Left renal pelvis (tissue), 4 donors: ENCODE measurements at places on chromosomes 7 and 10.

DNA sequence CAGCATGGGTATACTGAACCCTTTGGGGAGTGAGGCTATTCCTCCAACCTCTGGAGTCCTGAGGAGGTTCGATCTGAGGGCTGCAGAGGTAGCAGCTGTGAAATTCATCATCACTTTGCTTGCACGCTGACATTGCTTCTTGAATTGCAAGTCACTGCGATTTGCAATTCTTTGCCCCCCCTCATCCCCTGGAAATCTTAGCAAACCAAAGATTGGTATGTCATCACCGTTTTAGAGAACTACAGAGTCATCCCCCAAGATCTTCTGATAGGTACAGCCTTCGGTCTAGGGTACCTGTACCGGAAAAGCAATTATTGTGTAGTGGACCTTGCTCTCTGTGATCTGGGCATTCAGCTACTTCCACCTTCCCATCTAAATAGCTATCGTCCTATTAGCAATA is 192.6 kb downstream of the KLF6 start:
- DNase-seq, result no peak

- DNase-seq, result no peak
These were observed 144.5 kb downstream of the RNF216 start for GRCh38 chr7:5636914-5637313.

- DNase-seq, result no peak
These were observed 2.2 kb upstream of the CUX1 start for GRCh38 chr7:101814991-101815825.

DNA sequence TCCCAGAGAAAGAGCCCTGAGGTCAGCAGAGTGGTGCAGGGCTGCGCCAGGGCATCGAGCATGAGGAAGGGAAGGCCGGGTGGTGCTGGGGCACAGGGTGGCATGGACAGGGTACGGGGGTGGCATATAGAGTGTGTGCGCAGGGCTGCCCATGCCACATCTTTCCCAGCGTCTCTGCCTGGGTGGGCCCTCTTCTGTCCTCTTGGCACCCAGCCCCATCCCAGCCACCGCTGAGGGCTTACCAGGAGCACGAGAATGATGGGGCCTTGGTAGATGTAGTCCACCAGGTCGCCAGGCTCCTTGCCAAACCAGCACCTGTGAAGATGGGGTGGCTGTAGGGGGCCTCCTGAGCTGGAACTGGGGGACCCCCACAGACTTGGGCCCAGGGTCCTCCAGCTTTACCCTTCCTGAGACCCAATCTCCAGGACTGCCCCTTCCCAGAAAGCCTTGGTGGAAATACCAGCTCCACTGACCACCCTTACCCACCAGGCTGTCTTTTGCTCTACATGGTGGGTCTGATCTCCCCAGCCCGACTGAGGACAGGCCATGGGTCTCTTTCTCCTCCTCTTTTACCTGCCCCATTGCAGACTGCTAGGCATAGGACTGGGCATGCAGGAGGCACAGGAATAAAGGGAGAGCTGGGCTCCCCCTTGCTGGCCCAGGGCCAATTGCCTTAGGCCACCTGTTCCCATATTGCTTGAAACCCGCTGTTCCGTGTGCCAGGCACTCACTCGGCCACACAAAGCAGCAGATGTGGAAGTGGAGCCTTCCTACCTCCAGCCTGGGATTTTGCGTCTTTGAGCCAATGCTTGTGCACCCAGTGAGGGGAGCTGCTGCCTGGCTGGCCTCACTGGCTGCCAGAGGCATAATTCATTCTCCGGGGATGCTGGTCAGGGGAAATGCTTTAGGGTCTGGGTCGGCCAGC is 21.7 kb downstream of the CRHR2 start:
- no peak for DNase-seq

DNA sequence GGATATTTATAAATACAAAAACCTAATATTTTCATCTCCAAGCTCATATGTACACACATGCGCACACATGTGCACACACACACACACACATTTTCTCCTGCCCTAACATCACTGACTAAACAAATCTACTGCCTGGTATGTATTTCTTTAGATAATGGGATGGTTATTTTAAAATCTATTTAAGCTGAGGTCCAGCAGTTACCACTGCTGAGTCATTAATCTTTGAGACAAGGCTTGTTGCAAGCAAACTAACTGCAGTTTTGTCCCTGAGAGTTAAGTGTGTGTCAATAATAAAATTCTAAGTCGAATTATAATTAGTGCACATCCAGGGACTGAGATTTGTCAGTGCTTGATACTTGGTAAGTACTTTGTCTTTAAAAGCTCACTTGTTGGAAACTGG is 135.1 kb downstream of the VPS50 start:
- DNase-seq, result no peak

DNA sequence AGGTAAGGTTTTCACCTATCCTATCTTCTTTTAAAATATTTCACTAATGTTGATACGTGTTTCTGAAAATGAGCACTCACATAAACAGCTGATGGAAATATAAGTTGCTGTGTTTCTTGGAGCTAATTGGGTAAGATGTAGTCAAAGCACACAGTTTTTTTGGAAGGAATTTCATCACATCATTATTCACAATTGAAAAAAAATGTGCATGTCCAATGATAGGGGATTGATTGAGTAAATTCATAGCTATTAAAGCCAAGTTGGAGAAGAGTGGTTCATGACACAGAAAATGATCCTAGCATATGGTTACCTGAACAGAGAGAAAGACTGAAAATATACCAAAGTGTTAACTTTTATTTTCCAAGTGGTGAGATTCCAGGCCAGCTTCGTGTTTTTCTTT is 29.6 kb downstream of the GLI3 start:
- DNase-seq, result no peak

DNA sequence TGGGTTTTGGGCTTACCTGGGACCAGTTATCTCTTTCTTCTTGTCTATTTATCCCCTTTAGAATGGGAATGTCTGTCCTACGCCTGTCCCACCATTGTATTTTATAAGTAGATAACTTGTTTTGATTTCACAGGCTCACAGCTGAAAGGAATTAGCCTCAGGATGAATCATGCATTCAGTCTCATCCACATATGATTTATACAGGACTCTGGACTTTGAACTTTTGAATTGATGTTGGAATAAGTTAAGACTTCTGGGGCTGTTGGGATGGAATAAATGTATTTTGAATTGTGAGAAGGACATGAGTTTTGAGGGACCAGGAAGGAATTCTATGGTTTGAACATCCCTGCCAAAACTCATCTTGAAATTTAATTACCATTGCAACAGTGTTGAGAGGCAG is 112.6 kb downstream of the AMPH start:
- DNase-seq, result no peak

DNA sequence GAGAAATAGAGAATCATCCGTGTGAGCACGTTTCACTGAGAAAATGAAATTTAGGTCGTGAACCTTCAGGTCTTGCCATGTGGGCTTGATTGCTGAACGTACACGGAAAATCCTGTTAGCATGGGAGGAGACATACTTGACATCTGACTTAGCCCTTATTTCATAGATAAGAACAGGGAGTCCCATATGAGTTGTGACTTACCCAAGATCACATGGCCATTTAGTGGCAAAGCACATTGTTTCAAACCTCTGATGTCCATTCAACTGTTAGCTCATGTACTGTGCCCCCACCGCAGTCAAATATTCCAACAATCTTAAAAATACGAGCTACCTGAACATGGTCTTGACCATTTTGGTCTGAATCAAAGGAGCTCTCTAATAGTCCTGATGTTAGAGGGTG is 411.2 kb upstream of the FZD8 start:
- no peak for DNase-seq

DNA sequence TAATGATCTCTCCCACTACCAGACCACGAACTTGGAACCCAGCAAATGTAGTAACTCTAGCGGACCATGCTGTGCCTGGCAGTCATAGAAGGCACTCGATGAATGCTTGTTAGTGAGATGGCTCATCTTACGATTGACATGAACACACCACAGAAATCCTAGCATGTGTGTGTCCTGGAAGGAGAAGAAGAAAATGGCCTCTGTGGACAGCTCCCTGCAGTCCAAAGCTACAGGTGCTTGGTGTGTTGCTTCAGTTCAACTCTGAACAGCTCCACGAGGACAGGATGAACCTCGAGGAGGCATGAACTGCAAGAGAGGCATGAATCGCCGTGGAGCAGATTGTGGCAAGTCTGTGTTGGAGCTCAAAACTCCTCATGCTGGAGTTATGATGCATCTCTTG is 93.5 kb downstream of the KLF6 start:
- no peak for DNase-seq

GRCh38 chr7:70053421-70053820 is 455.1 kb downstream of the AUTS2 start:
- no peak for DNase-seq

DNA sequence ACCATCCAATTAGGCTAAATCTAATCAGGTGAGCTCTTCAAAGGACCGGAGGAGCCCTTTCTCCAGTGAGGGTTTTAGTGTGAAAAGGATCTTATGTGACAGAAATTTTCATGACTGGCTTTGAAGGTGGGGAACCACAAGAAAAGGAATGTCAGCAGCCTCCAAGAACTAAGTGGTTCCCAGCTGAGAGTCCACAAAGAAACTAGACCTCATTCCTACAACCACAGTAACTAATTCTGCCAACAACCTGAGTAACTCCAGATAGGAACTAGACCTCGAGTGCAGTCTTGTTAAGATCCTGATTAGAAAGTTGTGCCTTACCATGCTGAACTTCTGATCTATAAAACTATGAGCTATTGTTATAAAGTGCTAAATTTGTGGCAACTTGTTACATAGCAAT is 51.3 kb downstream of the PCLO start:
- no peak for DNase-seq

DNA sequence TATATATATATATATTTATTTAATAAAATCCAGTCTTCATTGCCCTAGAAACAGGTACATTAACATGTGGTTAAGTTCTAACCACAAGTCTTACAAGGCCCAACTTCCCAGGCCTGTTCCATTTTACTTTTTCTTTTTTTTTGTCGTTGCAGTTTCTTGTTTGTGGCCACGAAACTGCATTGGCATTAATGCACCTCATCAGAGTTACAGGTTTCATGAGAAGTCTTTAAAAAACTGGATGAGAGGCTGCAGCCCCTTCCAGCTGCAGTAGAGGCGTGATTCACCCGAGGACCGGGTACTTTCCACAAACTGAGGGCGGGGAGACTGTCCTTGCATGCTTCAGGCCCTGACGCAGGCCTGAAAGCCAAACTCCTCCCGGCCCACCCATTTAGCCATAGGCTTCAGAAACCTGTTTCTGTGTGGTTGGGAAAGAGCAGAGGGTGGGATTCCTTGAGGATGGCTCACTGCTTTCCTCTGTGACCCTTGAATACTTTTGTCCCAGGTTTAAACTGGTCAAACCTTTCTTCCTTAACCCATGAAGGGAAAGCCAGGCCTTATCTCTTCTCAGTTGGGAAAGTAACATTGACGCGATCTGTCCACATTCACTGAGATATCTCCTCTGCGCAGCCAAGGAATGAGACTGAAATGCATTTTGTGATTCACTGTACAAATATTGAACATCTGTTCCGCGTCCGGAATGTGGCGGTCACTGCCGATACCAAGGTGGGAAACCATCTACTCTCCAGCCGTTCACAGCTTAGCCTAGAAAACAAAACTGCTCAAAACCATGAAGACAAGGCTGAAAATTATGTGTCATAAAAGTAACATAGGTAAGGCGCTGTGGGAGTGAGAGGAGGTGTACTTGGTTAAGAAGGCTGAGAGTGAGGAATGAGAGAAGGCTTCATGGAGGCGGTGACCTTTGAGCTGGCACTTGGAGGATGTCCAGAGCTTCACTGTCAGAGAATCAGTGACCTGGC is 311.7 kb downstream of the GATA3 start:
- no peak for DNase-seq

DNA sequence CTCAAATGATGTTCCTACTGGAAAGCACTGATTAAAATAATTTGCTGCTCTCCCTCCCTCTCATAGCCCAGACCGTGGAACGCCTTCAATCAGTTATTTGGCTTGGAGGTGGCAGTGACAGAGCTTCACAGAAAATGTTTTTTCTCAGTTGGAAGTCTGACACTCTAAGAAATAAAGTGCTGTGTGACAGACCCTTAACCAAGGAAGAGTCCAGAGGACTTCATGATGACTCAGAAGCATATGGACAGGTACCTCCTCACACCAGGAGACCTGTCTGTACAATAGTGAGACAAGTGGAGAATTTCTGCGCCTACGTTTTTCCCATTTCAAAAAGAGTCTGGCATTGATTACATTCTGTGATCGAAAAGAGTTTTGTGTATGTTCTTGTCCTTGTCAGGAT is 295.5 kb downstream of the DOCK4 start:
- no peak for DNase-seq

GRCh38 chr7:13111230-13111629 is 423.8 kb downstream of the ARL4A start:
- DNase-seq, result no peak

DNA sequence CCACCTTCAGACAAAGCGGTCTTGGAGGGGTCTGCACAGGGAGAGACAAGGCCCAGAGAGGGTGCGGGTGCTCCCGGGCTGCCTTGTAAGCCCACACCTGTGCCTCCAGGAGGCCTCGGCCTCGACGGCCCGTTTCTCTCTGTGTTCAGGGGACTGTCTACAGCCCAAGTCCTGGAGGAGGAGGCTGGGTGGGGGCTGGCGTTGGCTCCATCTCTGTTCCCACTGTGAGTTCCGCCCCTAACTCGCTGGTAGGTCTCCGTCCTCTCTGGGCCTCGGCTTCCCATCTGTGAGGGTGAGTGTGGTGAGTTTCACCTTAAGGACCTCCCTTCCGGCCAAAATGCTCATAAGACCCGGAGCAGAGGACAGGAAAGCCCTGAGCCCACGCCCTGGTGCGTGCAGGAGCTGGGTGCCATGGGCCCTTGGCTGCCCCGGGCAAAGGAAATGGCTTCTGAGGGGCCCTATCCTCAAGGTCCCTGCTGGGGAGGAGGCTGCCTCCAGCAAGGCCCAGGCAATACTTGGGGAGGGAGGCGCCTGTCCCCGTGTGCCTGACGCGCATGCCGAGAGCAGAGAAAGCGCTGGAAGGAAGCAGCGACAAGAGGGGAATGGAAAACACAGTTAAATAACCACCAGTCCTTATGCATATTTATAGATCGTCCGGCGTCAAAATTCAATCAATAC is 276.8 kb downstream of the ELFN1 start:
- DNase-seq, result no peak

- no peak for DNase-seq
These were observed 35.0 kb downstream of the INPP5A start for GRCh38 chr10:132572545-132572937.

- no peak for DNase-seq
These were observed 21.6 kb upstream of the WASL start for GRCh38 chr7:123770378-123770777.
